Fibroblast of skin of left quadriceps (primary cell): ENCODE measurements at places on chromosomes 6 and 20.
A peak's percentile ranks its signal among the peaks of the same experiment; 100 is the strongest.

DNA sequence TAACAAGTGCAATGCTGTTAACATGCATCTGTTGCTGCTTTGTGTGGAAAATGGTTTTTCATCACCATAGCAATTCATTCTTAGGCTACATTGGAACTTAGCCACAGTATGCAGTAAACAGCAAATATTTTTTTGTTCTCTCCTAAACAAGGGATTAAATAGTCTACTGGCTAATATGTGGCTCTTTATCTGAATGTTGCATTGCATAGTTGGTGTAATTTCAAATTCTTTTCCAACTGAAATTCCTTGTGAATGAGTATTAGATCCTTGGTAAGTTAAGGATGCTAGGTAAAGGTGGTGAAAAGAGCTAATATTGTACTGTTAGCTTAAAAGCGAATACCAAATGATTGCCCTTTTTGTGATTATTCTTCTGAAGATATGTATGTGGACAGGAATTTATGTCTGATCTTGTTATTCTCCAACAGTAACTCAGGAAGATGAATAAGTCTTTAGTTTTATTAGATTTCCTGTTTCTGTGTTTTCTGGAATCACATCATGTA lies 958 bp downstream of the MLIP start:
- peak; percentile 8 for DNase-seq

DNA sequence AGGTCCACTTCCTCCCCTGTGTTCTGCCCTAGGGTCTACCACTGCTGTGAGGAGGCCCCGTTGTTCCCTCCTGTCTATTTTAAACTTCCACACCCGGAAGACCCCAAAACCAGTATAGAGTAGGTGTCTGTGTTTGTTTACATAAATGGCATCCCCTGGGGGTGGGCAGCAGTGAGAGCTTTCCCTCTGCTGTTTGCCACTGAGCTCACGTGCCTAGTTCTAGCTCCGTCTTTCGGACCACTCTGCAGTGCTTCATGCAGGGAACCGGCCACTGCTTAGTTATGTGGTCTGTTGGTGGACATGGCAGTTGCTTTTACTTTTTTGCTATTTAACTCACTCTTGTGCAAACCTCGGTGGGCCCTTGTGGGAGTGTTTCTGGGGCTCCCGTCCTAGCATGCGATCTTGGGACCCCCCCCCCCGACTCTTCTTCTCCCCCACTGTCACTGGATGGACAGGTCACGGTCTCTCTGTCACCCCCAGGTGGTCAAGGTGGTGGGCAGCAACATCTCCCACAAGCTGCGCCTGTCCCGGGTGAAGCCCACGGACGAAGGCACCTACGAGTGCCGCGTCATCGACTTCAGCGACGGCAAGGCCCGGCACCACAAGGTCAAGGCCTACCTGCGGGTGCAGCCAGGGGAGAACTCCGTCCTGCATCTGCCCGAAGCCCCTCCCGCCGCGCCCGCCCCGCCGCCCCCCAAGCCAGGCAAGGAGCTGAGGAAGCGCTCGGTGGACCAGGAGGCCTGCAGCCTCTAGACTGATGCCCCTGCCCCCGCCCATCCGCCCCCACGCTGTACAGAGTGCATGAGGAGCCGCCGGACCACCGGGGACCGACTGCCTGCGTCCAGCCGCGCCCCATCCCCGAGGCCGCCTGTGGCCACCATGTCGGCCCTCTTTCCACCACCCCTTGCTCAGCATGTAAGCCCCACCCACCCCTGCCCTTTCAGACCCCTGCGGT lies 40.9 kb downstream of the VSTM2L start:
- no peak for DNase-seq

GRCh38 chr6:12034837-12035236 lies 22.7 kb downstream of the HIVEP1 start:
- DNase-seq, result no peak

DNA sequence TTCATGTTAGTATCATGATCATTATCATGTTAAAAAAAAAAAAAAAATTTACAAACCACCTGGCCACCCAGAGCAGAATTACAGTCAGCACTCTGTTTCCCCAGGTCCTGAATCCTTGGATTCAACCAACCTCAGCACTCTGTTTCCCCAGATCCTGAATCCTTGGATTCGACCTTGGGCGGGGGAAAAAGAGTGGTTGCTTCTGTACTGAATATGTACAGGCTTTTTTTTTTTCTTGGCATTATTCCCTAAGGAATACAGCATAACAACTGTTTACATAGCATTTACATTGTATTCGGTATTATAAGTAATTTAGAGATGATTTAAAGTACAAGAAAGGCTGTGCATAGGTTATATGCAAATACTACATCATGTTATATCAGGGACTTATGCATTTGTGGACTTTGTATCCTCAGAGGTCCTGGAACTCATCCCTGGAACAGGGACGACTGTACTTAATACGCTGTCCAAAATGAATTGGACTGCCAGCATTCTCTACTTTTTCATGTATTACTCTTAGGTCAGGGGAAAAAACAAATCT lies 31.2 kb downstream of the GCNT2 start:
- DNase-seq, result no peak

DNA sequence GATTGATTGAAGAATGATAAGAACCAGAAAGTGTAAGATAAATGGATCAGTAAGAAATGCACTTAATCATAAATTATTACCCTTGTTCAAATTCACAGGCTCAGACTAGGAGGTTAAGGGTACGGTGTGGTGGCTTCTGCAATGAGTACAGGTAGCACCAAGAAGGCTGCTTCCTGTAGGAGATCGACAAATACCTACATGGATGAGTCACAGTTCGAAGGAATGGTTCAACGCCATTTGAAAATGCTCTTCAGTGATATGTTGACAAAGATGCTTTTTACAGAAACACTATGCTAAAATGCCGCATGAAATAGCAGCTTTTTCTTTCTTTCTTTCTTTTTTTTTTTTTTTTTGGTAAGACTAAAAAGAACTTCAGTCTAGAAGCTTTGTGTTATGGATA lies 116.2 kb downstream of the DTNBP1 start:
- no peak for DNase-seq

DNA sequence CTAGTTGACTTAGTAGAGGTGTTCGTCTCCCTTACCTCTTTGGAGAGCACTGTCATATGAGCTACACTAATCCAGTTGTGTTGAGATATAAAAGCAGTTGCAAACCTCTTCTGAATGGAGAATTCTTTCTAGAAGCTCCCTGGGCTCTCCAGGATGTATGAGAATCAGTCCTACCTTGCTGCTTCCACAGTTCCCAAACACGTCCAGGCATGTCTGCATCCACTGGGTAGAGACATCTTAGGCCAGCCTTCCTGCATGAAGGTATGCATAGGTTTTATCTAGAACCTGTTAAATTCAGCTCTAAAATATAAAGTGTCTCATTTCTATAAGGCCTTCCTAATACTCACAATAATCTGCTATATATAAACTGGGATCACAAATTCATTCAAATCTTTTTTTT lies 297.7 kb downstream of the CDC5L start:
- DNase-seq, result no peak

DNA sequence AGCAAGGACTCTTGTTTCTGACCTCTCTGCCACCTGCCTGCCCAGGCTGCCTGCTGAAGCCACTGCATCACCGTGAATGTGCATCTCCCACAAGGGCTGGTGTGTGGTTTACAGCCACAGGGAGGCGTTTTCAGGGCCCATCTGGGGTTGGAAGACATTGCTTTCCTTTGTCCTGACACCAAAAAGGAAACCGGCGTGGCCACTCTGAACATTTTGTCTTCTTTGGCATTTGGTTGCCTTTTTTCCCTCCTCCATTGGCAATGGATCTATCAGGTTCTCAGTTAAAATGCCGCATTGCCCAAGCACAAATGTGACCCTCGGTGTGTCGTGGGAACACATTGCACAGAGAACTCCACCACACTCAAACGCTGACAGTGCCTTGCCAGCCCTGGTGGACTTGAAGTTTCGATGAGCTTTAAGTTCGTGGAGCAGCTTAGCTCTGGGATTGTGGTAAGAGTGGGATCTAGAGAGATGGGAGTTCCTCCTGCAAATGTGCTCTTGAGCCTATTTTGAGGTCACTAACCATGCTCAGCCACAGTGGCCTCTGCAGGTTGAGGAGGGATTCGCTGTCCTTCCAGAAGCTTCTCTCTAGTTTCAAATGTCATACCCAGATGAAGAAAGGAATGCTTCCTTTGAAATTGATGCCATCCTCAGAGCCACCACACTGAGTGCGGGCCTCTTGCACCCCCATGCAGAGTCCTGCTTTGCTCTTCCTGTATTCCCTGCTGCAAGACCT lies 14.8 kb upstream of the PCK1 start:
- no peak for DNase-seq

- DNase-seq, result no peak
Observed at GRCh38 chr6:76553256-76553655, 480.8 kb upstream of the IMPG1 start.

- no peak for DNase-seq
Observed at GRCh38 chr6:136250686-136251008, 536 bp upstream of the MTFR2 start.

DNA sequence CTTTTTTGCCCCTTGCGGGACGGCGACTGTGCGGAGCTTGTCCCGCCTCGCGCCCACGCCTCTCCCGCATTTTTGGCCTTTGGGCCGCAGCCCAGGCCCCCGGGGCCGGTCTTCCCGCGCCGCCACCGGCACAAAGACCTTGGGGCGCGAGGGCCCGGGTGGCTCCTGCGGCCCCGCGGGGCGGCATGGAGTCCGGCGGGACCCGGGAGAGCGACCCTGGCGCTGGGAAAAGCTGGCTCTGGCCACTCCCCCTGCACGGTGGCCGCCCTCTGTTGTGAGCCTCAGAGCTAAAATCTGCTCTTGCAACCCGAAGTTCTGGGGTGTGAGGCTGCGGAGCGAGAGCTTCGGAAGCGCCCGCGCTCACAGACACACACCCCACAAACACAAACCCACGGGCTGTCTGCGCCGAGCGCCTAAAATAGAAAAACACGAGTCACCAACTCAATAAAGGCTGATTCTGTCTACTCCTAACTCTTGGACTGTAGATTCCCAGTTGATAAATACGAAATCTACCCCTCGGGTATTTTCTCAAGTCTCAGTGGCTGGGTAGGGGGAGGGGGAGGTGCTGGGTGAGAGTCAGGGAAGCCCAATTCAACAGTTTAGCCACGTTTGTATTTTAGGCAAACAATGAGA lies 496 bp upstream of the BEND3 start:
- DNase-seq, result no peak

DNA sequence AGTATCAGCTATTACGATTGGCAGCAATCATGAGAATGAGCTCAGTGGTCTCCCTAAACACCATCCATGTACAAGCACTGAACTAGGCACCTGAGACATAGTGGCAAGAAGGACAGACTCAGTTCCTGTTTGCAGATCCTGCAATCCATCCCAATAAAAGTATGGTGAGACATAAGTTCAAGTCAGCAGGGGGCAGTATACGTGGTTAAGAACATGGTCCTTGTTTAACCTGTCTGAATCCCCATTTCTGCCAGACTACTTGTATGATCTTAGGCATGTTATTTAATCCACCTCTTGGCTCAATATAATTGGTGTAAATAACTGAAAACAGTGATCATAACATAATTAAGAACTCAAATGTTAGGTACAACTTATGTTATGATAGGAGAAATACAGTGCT lies 33.2 kb upstream of the PNISR start:
- no peak for DNase-seq

DNA sequence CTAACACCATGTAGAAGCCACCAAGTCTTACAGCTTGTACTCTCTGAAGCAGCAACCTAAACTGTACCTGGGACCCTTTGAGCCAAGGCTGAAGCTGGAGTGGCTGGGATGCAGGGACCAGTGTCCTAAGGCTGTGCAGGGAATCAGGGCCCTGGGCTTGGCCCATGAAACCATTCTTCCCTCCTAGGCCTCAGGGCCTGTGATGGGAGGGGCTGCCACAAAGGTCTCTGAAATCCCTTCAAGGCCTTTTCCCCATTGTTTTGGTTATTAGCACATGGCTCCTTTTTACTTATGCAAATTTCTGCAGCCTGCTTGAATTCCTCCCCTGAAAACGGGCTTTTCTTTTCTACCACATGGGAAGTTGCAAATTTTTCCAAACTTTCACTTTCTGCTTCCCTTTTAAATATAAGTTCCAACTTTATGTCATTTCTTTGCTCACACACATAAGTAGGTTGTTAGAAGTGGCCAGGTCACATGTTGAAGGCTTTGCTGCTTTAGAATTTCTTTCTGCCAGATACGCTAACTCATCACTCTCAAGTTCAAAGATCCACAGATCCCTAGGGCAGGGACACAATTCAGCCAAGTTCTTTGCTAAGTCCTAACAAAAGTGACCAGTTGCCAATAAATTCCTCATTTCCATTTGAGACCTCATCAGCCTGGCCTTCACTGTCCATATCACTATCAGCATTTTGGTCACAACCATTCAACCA lies 28.2 kb upstream of the ATXN1 start:
- no peak for DNase-seq

- no peak for DNase-seq
Observed at GRCh38 chr6:41693281-41694240, 41.8 kb downstream of the TFEB start.

- no peak for DNase-seq
Observed at GRCh38 chr20:53346335-53346648, 247.3 kb downstream of the ZNF217 start.

DNA sequence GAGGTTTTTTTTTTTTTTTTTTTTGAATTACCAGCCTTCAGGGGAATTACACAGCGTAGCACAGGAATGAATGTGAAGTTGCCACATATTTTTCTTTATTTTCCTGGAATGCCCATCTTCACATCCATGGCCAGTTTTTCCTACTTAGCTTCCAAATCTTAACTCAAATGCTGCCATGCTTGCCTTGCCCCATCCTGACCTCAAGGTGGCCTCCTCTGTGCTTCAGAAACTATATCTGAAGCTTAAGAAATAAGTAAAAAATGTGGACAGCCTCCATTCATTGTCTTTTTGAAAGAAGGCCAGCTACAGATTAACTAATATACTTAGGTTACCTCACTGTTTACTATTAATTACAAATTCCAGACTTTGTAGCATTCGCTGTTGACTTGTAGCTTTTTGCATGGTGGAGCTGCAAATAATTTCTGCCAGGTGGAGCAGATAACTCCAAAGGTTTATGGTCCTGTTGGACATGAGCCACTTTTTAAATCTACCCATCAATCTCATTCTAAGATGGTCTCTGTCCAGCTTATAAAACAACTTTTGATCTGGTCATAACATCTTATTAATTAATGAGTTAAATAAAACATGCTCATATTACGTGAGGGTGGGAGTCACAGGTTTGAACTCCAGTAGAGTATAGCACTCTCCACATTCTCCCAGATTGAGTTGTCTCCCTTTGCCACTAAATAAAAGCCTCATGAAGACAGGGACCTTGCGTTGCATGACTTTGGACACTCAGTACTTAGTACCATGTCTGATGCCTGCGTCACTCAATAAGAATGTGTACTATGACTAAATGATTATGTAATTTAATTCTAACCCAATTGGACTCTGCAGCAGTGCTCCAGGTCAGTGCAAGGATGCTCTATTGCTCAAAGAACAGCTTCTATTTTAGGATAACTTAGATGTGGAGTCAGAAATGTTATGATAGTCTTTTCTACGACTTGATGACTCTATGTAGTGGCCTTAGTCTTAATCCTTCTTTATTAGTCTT lies 678.6 kb upstream of the CITED2 start:
- DNase-seq, result no peak
